ENCODE measurements at places on chromosomes 16 and 17.
A peak's percentile ranks its signal among the peaks of the same experiment; 100 is the strongest.

DNA sequence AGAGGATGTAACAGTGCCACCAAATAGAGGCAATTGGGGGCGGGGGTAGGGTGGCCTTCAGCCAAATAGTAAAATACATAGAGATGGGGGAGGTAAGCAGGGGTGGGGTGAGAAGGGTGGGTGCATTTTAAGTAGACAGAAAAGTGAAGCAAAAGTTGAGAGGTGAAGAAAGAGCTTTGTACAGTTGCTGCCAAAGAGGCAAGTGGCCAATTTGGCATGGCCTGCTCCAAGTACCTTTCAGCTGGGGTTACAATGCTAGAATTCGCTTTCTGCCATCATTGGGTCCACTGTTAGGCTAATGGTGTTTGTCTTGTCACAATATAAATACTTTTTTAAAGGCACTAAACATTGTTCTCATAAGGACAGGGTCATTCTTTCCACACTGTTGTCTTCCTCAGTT lies 5.2 kb upstream of the TMEM97 start:
- DNase-seq = no peak

DNA sequence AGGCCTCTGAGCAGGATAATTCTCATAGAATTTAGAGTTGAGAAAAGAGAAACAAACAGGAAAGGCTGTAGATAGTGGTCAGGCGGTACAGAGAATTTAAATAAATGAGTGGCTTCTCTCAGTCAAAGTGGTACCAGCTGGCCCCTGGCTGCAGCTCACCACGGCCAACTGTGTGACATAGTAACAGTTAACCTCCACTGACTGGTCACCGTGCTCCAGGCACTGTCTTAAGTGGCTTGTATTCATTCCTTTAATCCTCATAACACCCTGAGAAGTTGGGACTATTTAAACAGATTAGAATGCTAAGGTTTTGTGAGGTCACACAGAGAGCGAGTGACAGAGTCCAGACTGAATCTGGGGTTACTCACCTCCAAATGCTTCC lies 108.9 kb downstream of the GNAO1 start:
- no peak for DNase-seq

DNA sequence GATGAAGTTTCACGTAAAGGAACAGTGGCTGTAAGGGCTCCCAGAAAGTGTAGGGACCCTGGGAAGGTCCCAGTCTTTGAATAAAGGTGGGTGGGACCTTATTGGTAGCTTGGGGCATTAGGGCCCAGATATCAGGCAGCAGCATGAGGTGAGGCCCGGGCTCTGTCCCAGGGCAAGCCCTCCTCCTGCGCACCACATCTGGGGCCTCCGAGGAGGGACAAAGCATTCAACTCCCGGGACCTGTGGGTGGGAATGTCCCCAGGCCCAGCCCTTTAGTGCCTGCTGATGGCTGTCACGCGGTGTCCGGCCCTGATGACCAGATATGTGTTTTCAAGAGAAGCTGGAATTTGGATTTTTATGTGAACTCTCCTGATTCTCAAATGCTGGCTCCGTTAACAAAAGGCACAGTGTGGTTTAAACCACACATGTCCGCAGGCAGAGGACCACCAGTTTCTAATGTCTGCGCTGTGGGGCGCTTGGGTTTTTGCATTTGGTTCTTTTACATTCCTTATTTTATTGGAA lies 30.4 kb downstream of the RAI1 start:
- DNase-seq = no peak

DNA sequence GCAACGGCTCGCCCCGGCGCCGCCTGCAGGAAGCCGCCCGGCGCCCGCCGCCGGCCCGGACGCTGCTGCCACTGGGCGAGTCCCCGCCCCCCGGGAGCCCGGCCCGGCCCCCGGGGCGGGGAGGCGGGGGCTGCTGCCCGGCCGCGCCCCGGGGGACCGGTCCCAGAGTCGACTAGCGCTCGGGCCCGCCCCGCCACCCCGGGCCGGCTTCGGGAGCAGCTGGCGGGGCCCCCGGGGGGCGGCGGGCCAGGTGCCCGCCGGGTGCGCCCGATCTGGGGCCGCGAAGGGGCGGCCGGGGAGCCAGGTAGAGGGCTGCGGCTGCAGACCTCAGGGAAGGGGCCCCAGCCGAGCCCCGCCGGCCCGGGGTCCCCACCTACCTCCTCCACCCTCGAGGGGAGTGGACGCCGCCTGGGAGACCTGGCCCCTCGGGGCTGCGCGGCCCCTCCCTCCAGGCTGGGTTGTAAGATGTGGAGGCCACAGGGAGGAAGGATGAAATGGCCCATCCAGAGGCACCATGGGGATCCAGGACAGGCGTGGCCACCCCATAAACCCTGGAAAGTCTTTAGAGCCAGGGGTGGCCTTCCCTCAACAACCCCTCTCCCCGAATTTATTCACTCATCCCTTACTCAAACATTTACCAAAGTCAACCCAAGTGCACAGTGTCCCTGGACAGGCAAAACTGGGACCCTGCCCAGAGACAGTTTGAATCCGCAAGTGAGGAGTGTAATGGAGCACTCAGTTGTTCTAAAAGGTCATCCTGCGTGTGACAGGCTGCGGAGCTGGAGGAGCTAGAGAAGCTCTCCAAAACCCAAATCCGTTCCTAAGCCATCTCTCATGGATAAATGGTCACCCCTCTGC lies at the start of gene CDYL2:
Gene CDYL2 (minus strand): TSS at position 73 of the 858 bp plus-strand sequence. CDS start 425 bp downstream, outside the sequence.
- peak; percentile 22 for DNase-seq

DNA sequence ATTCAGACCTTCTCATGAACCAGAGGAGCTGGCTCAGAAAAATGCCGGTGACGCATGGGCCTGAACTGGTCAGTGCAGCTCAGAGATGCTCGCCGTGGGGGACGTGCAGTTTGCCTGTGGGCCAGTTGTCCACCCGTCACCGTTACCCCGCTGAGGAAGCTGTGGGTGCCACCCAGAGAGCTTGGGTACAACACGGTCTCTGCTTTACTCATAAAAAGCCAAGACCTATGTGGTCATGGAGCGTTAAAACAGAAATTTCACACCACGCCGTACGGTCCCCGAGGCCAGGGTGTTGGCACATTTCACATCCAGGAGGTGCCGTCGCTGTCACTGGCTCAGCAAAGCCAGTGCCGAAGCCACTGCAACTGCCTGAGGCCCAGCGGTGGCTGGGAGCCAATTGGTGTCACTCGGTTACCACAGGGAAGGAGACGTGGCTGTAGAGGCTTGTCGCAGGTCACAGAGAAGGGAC lies 120.9 kb downstream of the METRNL start:
- peak; percentile 82 for DNase-seq

DNA sequence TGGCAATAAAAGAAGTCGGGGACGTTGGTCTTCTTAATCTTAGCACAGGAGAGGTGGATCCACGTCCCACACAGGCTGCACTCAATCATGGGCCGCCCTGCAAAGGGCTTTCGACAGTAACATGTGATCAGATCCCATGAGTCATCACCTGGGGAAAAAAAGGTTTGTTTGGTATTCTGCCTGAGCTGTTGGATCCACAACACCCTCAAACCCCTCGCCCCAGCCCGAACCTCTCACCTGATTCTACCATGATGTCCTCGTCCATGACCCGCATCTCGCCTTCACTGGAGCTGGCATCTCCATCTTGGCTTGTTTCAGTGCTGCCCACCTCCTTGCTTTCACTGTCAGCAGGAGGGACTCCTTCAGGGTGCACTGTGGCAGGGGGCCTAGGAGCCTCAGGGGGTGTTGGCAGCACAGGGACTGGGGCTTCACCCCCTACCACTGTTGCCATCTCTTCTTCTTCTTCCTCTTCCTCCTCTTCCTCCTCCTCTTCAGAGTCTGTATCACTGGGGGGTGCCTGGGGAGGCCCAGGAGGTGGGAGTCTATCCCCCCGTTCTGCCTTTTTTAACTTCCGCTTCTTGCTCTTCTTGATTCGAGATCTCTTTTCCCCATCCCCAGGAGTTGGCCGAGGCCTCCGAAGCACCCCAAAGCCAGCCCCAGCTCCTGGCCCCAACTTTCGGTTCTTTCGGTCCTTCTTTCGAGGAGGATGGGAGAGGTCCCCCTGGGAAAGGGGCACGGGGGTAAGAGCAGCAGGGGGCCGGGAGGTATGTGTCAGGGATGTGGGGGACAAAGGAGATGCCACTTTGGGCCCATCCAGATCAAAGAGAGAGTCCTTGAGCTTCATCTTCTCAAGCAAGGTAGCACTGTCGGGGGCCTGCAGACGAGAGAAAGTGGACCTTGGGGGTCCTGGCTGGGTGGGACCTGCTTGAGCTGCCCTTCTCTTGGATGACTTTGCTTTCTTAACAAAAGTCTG lies 1.7 kb upstream of the DVL2 start:
- DNase-seq = no peak

- DNase-seq = no peak
Observed at GRCh38 chr17:61551255-61551742, 39.7 kb downstream of the NACA2 start.

- no peak for DNase-seq
Observed at GRCh38 chr16:22427556-22427955, 53.1 kb upstream of the CDR2 start.

DNA sequence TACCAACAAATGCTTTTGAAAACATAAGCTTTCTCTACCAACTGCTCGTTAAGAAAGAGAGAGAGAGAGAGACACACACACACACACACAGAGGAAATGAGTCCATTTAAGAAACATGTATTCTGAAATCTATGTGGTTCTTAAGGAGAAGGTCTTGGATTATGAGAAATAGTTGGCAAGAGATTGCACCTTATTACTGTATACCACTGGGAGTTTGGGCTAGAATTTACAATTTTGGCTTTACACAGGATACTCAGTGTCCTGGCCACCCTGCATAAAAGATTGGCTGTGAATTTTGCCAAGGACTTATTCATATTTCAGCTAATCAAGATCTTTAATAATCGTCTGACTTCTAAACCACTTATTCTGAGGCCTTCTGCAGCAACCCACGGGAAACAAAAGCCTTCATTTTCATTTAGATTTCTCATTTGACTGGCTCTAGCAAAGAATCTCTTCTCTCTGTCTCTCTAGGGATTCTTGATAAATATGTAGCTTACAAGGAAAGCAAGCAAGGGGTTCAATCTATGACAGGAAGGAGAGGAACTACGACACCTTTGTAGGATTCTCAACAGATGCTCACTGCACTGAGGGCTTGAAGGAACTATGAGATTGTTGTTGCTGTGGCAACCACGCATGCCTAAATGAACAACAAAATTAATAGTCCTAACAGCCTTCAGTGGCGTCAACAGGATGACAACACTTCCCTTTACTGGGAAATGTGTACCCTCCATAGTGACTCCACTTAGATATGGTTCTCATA lies 75.3 kb upstream of the GNAO1 start:
- no peak for DNase-seq

DNA sequence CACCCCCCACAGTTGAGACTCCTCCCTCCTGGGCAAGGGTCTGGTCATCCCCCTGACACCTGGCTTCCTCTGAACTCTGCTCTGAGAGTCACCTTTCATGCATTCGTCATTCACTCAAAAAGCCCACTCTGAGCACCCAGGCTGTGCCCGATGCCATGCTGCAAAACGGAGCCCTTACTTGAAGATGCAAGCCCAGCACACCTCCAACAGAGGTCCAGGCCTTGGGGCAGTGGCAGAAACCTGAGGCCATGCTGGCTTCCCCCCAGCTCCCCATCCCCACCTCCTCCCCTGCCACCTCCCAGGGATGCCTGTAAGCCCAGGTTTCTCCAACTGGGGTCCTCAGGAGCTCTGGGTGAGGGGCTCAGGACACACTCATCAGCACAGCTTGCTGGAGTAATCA lies 67.7 kb upstream of the TNRC6C start:
- no peak for DNase-seq

GRCh38 chr16:72879846-72880245 lies 168.1 kb downstream of the ZFHX3 start:
- no peak for DNase-seq

Data from effector memory CD8-positive, alpha-beta T cell (primary cell).